ENCODE measurements at places on chromosomes 12 and 14.
A peak's percentile ranks its signal among the peaks of the same experiment; 100 is the strongest.

GRCh38 chr12:80186727-80187217, 87.4 kb downstream of the OTOGL start:
- DNase-seq = peak; percentile 62

DNA sequence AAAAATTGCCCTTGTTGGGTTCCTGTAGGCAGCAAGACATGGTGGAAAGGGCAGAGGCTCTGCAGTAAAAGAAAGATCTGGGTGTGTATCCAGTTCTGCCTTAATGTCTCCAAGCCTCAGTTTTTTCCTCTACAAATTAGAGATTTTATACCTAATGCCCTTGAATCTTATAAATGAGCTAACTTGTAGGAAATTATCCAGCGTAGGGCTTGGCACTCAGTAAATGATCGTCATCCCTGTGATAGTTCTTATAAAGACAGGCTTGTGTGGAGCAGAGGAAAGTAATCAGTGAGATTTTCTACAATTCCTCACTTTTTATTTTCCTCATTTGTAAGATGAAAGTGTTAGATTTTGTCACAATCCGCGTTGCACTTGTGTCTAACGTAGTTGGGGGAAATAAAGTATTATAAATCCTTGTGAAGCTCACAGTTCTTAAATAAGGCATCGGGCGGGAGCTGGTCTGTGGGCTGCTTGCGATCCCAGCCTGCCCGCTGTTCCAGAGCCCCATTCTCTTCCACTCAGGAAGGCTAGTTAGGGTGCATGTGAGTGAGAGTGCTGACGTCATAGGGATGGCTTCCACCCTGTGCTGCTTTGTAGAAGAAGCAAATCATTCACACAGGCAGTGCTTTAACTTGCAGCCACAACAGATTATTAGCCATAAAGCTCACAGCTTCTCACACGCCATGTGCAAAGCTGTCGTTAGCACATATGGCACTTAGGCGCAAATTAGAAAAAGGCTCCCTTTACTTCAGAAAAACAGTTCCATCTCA, 87.6 kb downstream of the EML1 start:
- DNase-seq = no peak

DNA sequence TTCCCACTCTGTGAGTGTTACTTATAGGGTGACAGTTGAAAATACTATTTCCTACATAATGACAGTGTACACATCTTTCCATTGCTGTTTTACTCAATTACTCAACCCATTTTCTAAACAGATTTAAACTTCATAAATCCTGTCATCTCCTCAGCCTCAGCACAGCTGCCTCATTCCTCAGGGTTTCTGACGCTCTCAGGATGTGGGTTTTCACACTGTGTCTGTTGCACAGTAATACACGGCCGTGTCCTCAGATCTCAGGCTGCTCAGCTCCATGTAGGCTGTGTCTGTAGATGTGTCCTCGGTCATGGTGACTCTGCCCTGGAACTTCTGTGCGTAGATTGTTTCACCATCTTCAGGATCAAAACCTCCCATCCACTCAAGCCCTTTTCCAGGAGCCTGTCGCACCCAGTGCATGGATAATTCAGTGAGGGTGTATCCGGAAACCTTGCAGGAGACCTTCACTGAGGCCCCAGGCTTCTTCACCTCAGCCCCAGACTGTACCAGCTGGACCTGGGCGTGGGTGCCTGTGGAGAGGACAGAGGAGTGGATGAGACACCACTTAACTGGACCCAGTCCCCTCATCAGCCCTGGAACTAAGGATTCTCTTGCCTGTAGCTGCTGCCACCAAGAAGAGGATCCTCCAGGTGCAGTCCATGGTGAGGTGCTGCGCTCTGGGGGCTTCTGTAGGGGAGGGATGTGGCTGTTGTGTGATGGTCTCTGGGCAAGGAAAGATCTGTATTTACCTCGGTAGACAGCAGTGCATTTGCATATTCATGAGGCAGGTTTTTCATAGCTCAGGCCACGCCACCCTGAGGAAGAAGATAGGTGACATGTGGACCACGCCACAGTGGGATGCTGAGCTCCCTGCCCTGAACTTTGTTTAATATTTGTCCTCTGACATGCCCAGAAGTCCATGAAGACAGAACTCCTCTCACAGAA, 750.2 kb downstream of the TMEM121 start:
- DNase-seq = no peak

- no peak for DNase-seq
These were observed 72.3 kb downstream of the CMAS start for GRCh38 chr12:22118238-22118790.

GRCh38 chr12:6765634-6766581, at the start of gene PTMS:
Gene PTMS (plus strand): TSS chr12:6766363. CDS start chr12:6766706, 343 bp downstream.
- peak; percentile 83 for DNase-seq

DNA sequence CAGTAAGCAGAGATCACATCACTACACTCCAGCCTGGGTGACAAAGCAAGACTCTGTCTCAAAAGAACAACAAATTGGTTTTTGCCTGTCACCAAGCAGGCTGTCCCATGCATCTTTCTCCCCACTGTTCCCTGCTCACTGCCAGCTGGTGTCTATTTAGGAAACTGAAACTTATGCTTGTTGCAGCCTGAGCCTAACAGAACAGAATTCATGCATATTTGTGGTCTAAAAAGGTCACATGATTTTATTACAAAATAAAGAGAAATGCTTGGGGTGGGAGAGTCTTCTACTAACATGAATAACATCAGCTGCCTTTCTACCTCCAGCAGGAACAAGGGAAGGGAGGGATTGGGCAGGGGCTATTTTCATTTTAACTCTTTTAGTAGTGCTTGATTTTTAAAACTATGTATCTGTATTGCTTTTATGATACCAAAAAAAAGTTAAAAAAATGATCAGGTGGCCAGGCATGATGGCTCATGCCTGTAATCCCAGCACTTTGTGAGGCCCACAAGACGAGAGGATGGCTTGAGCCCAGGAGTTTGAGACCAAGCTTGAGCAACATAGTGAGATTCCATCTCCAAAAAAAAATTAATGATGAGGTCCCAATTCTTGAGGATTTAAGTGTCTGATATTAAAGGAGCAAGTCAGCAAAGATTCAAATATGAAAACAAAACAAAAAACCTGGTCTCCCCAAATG, 923 bp downstream of the STAT2 start:
- DNase-seq = no peak

DNA sequence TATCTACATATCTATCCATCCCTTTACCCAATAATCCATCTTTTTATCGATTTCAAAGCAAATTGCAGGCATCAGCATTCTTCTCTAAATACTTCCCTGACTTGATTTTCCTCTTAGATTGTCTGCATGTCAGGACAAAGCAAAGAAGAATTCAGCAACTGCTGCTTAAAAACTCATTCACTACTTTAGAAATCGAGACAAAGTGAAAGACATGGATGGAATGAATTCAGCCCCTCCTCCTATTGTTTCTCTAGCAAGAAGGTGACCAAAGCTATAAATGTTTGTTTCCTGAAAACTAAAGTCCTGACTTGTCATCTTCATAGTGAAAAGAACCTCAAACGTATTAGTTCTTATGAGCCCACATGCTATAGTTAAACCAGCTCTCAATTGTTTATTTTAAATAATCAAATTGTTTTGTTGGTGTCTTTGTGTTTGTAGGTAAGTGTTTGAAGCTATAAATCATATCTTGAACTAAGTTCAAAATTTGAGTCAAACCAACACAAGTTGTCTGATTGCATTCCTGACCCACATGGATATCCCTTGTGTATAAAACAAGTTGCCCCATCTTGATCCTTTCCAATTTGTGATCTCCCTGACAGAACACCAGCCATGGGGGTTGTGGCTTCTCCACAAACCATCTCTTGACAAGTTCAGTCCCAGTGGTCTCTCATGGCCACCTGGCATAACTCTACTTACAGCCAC, 58.6 kb upstream of the ARHGAP5 start:
- no peak for DNase-seq

DNA sequence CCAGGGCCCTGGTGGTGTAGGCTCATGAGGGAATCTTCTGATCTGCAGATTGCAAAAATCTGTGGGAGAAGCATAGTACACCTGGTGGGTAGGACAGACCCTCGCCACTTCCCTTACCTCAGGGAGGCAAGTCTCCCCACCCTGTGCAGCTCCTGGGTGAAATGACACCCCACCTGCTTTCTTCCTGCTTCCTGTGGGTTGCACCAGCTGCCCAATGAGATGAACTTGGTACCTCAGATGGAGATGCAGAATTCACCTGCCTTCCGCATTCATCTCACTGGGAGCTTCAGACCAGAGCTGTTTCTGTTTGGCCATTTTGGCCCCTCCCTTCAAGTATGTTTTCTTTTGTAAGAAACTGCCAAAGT, 4.7 kb downstream of the CLEC2D start:
- DNase-seq = no peak

GRCh38 chr14:69270795-69271708, 11.1 kb downstream of the GALNT16 start:
- no peak for DNase-seq

GRCh38 chr14:44782775-44783238, 178.9 kb downstream of the KLHL28 start:
- DNase-seq = no peak

GRCh38 chr12:118102070-118102469, 1.7 kb downstream of the VSIG10 start:
- DNase-seq = peak; percentile 71

- DNase-seq = no peak
These were observed 22.3 kb downstream of the SLC38A4 start for GRCh38 chr12:46803517-46803916.

GRCh38 chr12:128973883-128974681, 120.8 kb downstream of the GLT1D1 start:
- DNase-seq = no peak

GRCh38 chr12:106429636-106430035, 72.1 kb downstream of the POLR3B start:
- no peak for DNase-seq

- DNase-seq = no peak
These were observed 30.0 kb downstream of the GALNT4 start for GRCh38 chr12:89494411-89495231.

DNA sequence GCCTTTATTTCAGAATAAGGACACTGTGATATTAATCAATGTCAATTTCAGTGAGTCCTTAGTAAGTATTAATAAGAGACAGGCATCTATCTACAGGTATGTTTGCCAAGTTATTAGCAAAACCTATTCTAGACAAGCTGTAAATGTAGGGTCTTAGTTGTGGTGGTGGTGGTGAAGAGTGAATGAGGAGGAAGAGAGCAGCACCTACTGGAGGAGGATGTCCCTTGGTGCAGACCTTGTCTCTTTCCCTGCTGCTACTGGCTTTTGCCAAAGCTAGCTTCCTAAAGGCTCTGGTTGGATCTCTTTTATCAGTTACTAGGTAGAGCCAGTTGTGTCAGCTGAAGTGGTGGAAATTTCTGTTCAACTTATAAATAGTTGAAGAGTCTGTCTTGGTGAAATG, 304.8 kb upstream of the ATP2B1 start:
- DNase-seq = peak; percentile 36

DNA sequence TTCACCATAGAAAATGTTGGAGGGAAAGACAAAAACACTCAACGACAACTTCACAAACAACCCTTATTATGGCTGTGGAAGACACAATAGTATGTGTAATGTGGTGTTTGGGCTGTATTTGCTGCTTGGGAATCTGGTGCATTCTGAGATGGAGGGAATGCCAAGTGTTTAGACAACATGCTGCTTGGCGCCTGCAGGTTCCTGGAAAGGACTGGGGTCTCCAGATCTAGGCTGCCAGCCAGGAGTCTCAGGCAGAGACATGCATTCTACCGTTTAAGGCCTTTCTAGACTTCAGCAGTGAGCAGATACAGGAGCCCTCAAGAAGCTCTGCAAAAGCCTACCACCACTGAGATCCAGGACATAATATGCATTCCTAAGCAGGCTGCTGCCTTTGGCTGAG, 418.7 kb downstream of the NRXN3 start:
- no peak for DNase-seq

DNA sequence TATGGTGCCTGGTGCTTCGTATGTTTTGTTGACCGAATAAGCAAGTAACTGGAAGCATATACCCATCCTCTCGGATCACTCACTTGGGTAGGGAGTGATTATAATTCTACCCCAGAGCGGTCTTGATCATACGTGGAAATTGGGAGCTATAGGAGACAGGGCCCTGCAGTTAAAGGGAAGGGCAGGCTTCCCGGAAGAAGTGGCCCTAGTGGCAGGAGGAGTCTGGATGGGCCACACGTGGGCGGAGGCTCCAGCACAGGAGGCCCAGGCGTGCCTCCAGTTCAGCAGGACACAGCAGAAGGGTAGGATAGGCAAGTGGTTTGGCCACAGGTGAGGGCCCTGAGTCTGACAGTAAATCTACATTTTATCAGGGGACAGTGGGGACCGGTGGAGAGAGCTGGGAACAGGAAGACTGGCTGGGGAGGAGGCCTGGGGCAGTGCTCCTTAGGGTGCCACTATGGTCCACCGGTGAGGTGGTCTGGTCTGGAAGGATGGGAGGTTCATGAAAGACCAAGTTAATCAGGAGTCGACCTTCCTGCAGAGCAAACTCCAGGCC, 23.5 kb upstream of the YY1 start:
- DNase-seq = no peak

DNA sequence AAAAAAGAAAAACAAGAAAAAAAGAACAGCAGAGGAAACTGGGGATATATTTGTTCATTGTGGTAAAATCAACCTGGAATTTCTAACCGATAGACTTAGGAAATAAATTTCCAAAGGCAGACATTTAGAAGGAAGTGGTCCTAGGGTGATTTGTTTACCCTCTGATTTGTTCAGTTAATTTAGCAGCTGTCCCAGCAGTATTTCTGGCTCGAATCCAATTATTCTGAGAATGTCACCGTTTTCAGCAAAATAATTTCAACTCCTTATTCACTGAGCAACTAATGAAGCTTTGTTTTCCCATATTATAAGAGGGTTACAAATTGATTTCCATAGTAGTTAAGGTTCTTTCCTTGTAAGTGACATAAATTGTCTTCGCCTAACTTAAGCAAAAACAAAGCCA, 285.2 kb upstream of the SYT10 start:
- no peak for DNase-seq

GRCh38 chr12:31518680-31519227, 72.2 kb downstream of the DENND5B start:
- DNase-seq = peak; percentile 72

DNA sequence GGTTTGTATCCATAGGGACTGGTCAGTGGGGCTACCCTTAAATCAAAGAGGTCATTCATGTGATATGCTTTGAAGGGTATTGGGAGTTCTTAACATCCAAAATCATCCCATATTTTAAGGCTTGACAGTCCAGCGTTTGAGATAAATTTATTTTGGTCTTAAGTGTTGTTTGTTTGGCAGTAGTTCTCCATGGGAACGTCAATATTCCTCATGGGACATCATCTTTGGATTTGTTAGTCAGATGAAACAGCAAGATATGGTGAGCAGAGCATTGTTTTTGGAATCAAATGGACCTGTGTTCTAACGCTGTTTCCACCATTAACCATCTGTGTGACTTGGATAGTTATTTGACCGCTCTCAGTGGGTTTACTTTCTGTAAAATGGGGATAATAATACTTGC, 45.9 kb upstream of the GSG1 start:
- no peak for DNase-seq

Data from ELF-1 (cell line).